ENCODE measurements at places on chromosomes 5 and 9. TPM values are rescaled to one million over a fixed set of nuclear protein-coding genes. Genes with fewer than 3 reads are reported as not detected.

The CDX1 gene
- total RNA-seq: not detected

DNA sequence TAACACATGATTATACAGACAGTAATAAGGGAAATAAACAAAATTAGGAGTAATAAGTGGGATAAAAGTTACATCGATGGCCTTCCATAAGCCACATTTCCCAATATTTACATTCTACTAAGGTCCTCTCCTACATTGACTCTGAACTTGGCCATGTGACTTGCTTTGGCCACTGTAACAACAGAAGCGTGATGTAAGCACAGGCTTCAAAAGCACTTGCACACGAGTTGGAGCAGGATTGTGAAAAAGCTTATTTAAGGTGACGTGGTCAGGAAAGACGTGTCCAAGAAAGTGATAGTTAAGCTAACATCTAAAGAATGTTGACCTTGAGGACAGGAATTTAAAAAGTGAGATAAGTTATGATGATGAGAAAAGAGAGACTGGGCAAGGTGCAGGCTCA lies 9.8 kb upstream of the CEMIP2 start:
- DNase-seq: no peak

The RORB gene
- 0.05 TPM for total RNA-seq

DNA sequence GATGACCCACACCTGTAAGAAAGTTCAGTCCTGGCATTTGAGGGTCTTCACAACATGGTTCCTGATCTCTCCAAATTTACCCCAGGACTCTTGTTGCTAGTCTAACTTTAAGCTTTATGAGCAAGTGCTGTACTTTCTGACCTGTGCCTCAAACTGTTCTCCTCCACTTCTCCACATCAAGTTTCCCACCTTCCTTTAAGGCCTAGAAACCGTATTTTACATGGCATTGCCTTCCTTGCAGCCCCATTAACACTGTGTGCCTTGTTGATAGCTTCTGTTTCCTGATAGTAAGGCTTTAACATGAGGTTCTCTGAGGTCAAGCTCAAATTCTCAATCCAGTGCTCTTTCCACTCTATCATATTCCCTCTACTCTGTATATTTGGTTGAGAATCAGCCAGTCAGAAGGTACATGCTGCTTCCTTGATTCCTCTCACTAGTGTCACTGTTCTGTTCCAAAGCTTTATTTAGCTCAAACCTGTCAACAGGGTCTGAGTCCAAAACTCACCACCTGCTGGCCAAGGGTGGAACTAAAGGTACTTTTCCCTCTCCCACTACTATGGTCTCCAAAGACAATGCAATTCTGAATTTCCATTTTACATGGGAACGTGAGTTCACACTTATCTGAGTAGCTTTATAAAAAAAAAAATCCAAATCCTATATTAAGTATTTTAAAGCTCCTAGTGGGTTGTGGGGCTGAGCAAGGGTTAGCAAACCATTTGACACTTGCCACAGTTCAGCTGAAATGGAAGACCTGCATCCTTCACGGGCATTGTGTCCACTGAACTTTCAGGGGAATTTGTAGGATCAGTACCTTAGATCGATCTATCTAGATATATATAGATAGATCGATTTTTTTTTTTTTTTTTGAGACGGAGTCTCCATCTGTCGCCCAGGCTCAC lies 21.1 kb downstream of the VCP start:
- peaks cover 59% of the 10 kb centered on the region for H3K36me3 ChIP-seq
- DNase-seq: peak; percentile 87
- H3K4me1 ChIP-seq: peaks cover 4% of the 10 kb centered on the region
- H3K4me3 ChIP-seq: no peak overlapping the region

The COMMD10 gene
- 24.4 TPM for total RNA-seq

DNA sequence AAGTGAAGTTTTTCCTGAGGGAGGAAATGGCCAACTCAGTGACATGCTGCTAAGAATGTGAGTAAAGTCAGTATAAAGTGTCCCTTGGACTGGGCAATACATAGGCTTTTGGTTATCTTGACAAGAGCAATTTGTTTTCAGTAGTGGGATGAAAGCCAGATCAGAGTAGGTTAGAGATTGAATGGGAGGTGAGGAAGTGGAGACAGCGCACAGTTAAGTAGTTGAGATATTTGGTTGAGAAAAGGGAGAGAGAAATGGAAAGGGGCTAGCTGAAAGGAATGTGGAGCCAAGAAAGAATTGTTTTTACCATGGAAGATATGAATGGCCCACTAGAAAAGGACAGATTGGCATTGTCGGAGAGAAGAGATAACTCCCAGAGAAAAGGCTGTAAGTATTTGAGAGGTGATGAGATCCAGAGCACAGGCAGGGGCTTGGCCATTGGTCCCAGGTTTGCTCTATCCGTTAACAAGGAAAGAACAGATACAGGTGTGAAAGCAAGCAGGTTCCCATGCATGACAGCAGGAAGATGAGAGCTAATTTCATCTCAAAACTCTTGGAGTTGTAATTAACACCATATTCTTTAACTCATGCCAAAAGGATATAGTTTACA lies 392.0 kb downstream of the NR2F1-AS1 start:
- no peak for DNase-seq
- H3K36me3 ChIP-seq: no peaks in the 10 kb centered on the region
- no peak overlapping the region for H3K4me3 ChIP-seq
- no peak overlapping the region for H3K27ac ChIP-seq

GRCh38 chr5:94968507-94969095 lies 316.3 kb downstream of the MCTP1 start:
- no peaks in the 10 kb centered on the region for H3K36me3 ChIP-seq
- no peaks in the 10 kb centered on the region for H3K27me3 ChIP-seq
- DNase-seq: peak; percentile 73
- H3K27ac ChIP-seq: no peak overlapping the region
- H3K4me1 ChIP-seq: no peaks in the 10 kb centered on the region
- H3K4me3 ChIP-seq: no peak overlapping the region

GRCh38 chr9:9552665-9553064 lies 1060.1 kb downstream of the PTPRD start:
- H3K27ac ChIP-seq: no peak overlapping the region
- no peak overlapping the region for H3K4me3 ChIP-seq
- H3K27me3 ChIP-seq: no peaks in the 10 kb centered on the region
- DNase-seq: no peak
- no peaks in the 10 kb centered on the region for H3K36me3 ChIP-seq
- H3K4me1 ChIP-seq: no peaks in the 10 kb centered on the region

The ADAMTS16 gene
- total RNA-seq: not detected

The FNIP1 gene
- 17.5 TPM for total RNA-seq

The GALT gene
- 68.9 TPM for total RNA-seq

- H3K27me3 ChIP-seq: peaks cover 43% of the 10 kb centered on the region
- no peaks in the 10 kb centered on the region for H3K4me1 ChIP-seq
- H3K27ac ChIP-seq: no peak overlapping the region
- no peak overlapping the region for H3K4me3 ChIP-seq
- no peaks in the 10 kb centered on the region for H3K36me3 ChIP-seq
- DNase-seq: no peak
Measured at GRCh38 chr5:115785381-115786065, 30.9 kb downstream of the CDO1 start.

The IDNK gene
- 4.5 TPM for total RNA-seq

- H3K4me3 ChIP-seq: no peak overlapping the region
- no peaks in the 10 kb centered on the region for H3K36me3 ChIP-seq
- H3K4me1 ChIP-seq: peaks cover 12% of the 10 kb centered on the region
- peaks cover 6% of the 10 kb centered on the region for H3K27me3 ChIP-seq
- DNase-seq: no peak
- no peak overlapping the region for H3K27ac ChIP-seq
Measured at GRCh38 chr5:158883502-158883901, 216.2 kb downstream of the EBF1 start.

DNA sequence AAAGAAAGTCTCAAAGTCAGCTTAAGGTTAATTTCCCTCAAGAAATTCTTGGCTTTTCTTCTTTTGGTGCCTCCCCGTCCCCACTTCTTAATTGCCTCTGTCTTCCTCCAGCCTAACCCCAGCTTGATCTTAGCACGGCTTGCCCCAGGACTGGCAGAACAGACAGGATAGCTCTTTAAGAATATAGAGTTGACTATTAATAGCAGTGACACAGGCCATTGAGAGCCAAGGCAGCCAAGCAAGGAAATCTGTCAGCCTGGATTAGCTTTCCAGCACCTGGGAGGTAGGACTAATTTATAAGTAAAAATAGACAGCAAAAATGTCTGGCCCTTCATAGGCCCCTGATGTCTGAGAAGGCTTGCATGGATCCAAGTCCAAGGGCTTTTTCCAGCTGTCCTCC lies 384.6 kb upstream of the SLC30A5 start:
- no peak overlapping the region for H3K4me3 ChIP-seq
- peaks cover 23% of the 10 kb centered on the region for H3K4me1 ChIP-seq
- no peak for DNase-seq
- H3K36me3 ChIP-seq: no peaks in the 10 kb centered on the region
- H3K27me3 ChIP-seq: peaks cover 4% of the 10 kb centered on the region

DNA sequence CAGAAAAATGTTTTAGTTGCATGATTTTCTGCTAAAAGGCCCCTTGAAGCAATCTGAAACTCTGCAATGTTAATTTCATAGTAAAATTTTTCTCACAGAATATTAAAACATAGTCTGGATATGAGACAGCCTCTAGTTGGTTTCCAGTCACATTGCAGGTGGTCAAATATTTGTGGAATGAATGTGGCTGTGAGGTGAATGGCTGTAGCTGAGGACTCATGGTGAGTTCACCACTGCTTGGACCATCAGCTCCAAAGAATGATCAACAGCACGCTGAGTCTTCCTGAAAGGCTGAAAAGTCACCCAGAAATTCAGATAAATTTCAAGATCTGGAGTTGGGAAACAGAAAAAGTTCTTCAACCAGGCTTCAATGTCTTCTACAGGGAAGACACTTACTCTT lies 79.8 kb downstream of the MAT2B start:
- no peak overlapping the region for H3K4me3 ChIP-seq
- no peak overlapping the region for H3K27ac ChIP-seq
- no peak for DNase-seq
- no peaks in the 10 kb centered on the region for H3K36me3 ChIP-seq
- no peaks in the 10 kb centered on the region for H3K4me1 ChIP-seq

DNA sequence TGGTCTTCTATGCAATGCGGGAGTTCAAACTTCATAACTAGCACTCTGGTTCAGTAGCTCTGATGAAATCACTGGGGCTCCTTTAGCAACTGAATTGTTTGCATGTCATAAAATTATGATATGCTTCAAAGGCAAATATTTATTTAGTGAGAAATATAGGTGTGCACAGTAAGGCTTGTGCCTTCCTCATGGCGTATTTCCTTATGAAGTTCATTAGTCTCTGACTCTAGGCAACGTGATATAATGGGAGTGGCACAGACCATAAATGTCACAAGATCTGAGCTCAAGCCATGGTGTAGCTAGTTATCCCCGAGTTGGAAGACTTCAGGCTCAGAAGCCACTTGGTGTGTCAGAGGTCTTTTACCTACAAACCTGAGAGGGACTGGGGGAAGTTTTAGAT lies 35.5 kb downstream of the PIP5K1B start:
- H3K4me1 ChIP-seq: peaks cover 2% of the 10 kb centered on the region
- peaks cover 9% of the 10 kb centered on the region for H3K27me3 ChIP-seq
- no peak overlapping the region for H3K4me3 ChIP-seq

- peaks cover under 1% of the 10 kb centered on the region for H3K27me3 ChIP-seq
- H3K4me1 ChIP-seq: peaks cover 4% of the 10 kb centered on the region
- no peak overlapping the region for H3K27ac ChIP-seq
Measured at GRCh38 chr9:91710158-91710557, 239.9 kb downstream of the ROR2 start.

The NIPAL4 gene
- total RNA-seq: 2.2 TPM

GRCh38 chr5:128711216-128711615 lies 173.2 kb upstream of the FBN2 start:
- no peak overlapping the region for H3K4me3 ChIP-seq
- no peak overlapping the region for H3K27ac ChIP-seq
- no peaks in the 10 kb centered on the region for H3K36me3 ChIP-seq
- no peaks in the 10 kb centered on the region for H3K27me3 ChIP-seq
- H3K4me1 ChIP-seq: no peaks in the 10 kb centered on the region

The RAD23B gene
- total RNA-seq: 148 TPM

The ROR2 gene
- 0.43 TPM for total RNA-seq

DNA sequence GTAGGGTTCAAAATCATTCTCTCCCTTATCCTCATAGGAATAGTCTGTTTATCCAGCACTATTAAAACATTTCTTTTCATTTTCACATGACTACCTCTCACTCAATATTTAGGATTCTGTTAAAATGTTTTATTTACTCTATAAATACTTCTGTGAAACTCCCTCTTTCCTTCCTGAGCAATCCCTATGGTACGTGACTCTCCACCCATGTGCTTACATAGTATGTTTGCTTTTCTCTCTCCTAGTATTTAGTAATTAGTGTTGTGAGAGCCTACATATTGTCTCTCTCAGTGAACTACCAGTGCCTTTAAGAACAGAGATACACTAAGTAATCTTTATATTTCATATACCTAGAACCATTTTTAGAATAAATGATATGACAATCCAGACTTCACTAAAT lies 46.0 kb downstream of the PTPRD start:
- no peak for DNase-seq
- no peaks in the 10 kb centered on the region for H3K4me1 ChIP-seq
- H3K27me3 ChIP-seq: no peaks in the 10 kb centered on the region

- H3K36me3 ChIP-seq: no peaks in the 10 kb centered on the region
- peak overlapping the region; percentile 56 for H3K4me3 ChIP-seq
- peak overlapping the region; percentile 34 for H3K27ac ChIP-seq
- DNase-seq: peak; percentile 79
Measured at GRCh38 chr9:133252301-133253020, 22.5 kb downstream of the ABO start.

- H3K27ac ChIP-seq: no peak overlapping the region
- H3K36me3 ChIP-seq: no peaks in the 10 kb centered on the region
- DNase-seq: no peak
- no peak overlapping the region for H3K4me3 ChIP-seq
- H3K27me3 ChIP-seq: peaks cover 8% of the 10 kb centered on the region
Measured at GRCh38 chr9:90002397-90003271, 397.8 kb downstream of the GADD45G start.

The PSD2 gene
- total RNA-seq: not detected

GRCh38 chr5:39941416-39941815 lies 516.6 kb upstream of the DAB2 start:
- peaks cover 6% of the 10 kb centered on the region for H3K27me3 ChIP-seq
- H3K27ac ChIP-seq: no peak overlapping the region
- no peak overlapping the region for H3K4me3 ChIP-seq
- H3K4me1 ChIP-seq: no peaks in the 10 kb centered on the region
- no peaks in the 10 kb centered on the region for H3K36me3 ChIP-seq

The KCNN2 gene
- not detected for total RNA-seq

GRCh38 chr5:106755789-106756188 lies 914.9 kb downstream of the EFNA5 start:
- DNase-seq: no peak
- H3K27me3 ChIP-seq: no peaks in the 10 kb centered on the region
- no peak overlapping the region for H3K27ac ChIP-seq
- H3K4me3 ChIP-seq: no peak overlapping the region
- H3K36me3 ChIP-seq: no peaks in the 10 kb centered on the region
- no peaks in the 10 kb centered on the region for H3K4me1 ChIP-seq

All from activated CD4-positive, alpha-beta T cell treated with anti-CD3 and anti-CD28 coated beads, Interleukin-2, amount 10 ng/mL, durations not matched to agents 24 days and 14 days (primary cell).